ENCODE measurements at places on chromosomes 7 and 10.
A peak's percentile ranks its signal among the peaks of the same experiment; 100 is the strongest.

GRCh38 chr10:62582804-62583208, 208.6 kb downstream of the ZNF365 start:
- DNase-seq = peak; percentile 96

GRCh38 chr7:93185303-93186027, 37.3 kb upstream of the SAMD9L start:
- no peak for DNase-seq

GRCh38 chr7:152046531-152046930, 21.1 kb downstream of the GALNT11 start:
- DNase-seq = no peak

GRCh38 chr10:37758074-37758473, 99.3 kb downstream of the ZNF248 start:
- DNase-seq = no peak

- DNase-seq = peak; percentile 50
Observed at GRCh38 chr10:20855398-20856038, 41.6 kb downstream of the NEBL start.

- DNase-seq = no peak
Observed at GRCh38 chr10:78349911-78350663, 316.4 kb downstream of the RPS24 start.

DNA sequence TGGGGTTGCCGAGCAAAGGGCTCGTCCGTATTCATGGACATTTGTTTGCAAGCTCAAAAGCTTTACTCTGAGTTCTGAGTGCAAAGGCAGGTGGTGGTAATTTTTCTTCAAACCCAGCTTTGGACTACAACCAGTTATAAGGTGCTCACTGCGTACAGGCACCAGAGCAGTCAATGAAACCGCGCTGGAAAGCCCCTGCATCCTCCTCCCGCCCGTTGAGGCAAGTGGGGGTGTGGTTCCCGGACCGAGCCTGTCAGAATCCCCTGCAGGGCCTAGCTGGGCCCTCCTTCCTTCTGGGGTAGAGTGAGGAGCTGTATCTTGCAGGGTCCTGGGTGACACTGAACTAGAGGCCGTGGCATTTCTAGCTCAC, 22.3 kb downstream of the AMZ1 start:
- no peak for DNase-seq

GRCh38 chr7:48087349-48087748, 1.7 kb upstream of the UPP1 start:
- peak; percentile 74 for DNase-seq

- peak; percentile 81 for DNase-seq
Observed at GRCh38 chr10:60114765-60115586, 208.6 kb upstream of the CCDC6 start.

- DNase-seq = peak; percentile 49
Observed at GRCh38 chr10:71848325-71849275, 2.5 kb downstream of the PSAP start.

- peak; percentile 20 for DNase-seq
Observed at GRCh38 chr7:114086537-114086913, 167.7 kb upstream of the PPP1R3A start.

DNA sequence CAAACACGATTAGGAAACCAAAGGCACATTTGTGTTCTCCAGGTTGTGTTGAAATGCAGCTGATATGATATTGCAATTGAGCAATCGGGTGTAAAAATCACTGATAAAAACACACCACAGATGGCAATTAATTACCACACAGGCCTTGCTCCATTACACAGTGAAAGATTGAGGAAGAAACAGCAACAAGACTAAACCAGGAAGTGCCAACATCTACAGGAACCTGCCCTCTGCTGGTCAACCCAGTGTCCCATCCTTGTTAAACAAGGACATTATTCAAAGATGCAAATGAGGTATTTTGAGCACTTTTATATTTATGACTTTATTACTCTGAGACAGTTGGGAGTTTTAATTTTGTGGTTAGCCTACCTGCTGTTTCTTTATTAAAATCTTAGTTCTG, 765.6 kb upstream of the GHITM start:
- DNase-seq = no peak

- peak; percentile 71 for DNase-seq
Observed at GRCh38 chr10:114684822-114685209, 26.7 kb upstream of the ABLIM1 start.

DNA sequence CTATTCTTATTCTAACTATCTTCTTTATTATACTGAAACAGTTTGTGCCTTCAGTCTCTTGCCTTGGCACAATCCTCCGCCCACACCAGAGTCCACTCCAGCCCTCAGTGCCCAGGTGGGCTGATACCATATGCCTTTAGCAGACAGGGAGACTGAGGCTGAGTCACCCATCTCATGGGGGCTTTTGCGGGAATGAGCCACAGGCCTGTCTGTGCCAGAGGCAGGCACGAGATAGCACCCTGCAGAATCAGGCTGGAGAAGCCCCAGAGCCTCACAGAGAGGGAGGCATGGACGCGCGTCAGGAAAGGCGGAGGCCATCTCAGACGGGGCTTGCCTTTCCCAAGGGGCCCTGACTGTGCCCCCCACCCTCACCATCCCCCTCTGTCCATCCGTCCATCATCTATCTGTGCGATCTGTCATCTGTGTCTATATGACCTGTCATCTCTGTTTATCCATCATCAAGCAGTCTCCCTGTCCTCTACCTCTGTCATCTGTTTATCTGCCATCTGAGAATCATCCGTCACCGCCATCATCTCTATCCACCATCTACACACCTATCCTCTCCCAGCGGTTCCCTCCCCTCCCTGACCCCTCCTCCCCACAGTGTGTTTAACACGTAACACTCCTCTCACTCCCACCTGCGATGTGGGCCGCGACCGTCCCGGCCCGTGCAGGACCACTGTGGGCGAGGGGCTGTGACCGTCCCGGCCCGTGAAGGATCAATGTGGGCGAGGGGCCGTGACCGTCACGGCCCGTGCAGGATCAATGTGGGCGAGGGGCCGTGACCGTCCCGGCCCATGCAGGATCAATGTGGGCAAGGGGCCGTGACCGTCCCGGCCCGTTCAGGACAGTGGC, 7.3 kb upstream of the ADAP1 start:
- DNase-seq = no peak

- DNase-seq = no peak
Observed at GRCh38 chr10:103649654-103650423, 156.3 kb downstream of the NEURL1 start.

DNA sequence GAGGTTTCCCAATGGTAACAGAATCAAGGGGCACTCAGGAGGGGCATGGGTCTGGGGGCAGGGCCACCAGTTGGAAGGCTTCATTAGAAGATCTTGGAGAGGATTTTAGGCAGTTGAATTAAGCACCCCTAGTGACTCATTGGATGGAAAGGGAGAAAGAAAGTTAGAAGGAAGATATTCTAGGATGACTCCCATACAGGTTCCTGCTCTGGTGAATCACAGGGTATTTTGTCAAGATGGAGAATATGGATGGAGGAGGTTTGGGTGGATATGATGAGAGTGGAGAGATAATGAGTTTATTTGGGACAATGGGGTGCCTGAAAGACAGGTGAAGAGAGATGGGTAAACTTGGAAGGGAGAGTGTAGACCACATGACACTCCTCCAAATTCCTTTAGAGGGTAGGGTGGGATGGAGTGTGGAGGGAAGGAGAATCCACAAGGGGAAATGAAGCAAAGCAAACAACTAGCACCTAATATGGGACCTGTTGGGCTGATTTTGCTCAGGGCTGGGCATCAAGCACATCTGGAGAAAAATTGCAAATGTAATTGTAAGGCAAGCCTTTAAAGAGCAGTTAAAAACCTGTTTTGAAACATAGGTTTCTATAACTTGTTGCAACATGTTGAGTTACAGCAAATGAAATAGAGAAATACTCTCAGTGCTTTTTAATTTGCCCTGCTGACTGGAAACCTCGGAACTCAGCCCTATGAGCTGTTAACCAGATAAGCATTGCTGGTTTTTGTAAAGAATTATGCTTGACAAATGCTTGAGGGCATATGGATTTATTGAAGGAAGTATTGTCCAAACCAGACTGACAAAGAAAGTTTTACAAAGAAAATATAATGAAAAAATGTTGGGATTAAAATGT, 2.9 kb upstream of the ENTPD7 start:
- DNase-seq = no peak

DNA sequence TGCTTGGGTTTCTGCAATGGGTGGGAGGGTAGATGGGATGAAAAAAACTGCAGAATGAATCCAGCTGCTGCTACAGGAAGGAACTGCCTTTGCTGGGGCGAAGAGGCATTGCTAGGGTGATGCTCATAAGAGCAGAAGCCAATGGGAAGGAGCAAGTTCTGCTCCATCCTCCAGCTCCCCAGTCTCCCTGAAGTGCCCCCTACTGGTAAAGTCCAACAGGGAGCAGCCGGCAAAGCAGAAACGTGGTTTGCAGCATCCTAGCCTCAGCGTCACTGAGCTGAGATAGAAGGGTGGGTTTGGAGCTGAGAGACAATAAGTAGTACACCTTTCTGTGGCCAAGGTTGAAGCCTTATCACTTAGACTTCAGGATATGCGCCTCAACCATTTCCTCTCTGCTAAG, 220.5 kb downstream of the CCSER2 start:
- no peak for DNase-seq

- no peak for DNase-seq
Observed at GRCh38 chr7:125032943-125033342, 103.3 kb upstream of the POT1 start.

- no peak for DNase-seq
Observed at GRCh38 chr7:108147031-108147563, 16.9 kb upstream of the LAMB4 start.

GRCh38 chr10:21497177-21497807, 28.2 kb downstream of the SKIDA1 start:
- DNase-seq = peak; percentile 80

DNA sequence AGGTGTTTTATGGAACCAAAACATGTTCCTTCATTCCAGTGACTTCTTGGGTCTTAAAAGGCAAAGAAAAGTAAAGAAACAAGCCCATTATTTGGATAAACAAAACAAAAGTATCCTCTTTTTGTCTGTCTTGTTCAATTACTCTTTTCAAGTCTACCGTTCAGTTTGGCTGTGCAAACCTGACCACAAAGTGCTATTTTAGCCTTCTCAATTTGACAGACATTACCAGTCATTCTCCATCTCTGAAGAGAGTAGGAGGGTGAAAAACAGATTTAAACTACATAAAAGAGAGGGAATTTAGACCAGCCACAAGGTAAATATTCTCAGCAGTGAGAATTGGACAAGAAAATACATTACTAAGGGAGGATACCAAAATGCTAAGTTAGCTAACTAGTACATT, 145.2 kb downstream of the GRM3 start:
- no peak for DNase-seq

GRCh38 chr10:110479710-110480109, 18.0 kb upstream of the DUSP5 start:
- no peak for DNase-seq

- DNase-seq = no peak
Observed at GRCh38 chr7:44288381-44288685, 37.1 kb downstream of the CAMK2B start.

DNA sequence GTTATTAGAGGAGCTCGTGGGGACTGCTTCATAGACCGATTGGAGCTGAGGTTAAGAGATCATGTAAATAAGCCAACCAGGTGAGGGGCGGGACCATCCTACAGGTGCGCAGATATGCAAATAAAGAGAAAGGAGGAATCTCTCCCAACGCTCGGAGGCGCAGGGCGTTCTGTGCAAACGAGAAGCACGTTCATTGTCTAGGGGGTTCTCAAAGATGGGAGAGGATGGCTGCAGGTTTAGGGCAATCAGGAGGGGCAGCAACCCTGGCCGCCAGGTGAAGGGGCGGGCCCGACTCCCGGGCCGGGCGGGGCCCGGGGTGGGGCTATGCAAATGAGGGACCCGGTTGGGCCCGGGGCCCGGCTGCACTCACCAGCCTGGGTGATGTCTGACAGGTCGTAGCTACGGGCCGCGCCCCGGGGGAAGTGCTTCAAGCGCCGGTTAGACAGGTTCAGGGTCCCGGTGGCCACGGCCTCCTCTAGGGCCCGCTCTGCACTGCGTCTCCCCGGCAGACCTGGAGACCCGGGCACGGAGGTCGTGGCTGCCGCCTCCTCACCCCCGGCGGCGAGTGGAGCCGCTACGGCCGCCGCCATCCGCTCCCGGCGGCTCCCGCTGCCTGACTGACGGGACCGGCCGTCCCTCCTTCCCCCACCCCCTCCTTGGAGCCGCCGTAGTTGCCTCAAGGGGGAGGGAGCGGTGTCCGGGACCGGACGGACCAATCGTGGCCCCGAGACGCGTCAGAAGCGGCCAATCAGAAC, at the start of gene LRCH4:
LRCH4 (minus strand) TSS at position 619 of the 755 bp plus-strand sequence; CDS start at position 590, 29 bp downstream.
- no peak for DNase-seq

DNA sequence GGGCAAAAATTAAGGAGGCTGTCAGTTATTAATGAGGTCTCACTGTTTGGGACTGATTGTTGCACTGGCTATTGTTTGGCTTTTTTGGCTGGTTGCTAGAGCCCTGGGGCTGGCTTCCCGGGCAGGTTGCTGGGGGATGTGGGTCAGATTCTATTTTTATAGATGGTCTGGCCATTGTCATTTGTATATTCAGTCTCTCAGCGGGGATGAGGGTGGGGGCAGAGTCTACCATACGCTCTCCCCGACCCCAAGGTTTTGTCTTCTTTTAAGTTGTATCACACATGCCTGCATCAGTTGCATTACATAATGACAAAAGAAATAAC, 84.3 kb upstream of the GRB10 start:
- DNase-seq = no peak

- DNase-seq = no peak
Observed at GRCh38 chr10:117075064-117075463, 63.0 kb downstream of the VAX1 start.

DNA sequence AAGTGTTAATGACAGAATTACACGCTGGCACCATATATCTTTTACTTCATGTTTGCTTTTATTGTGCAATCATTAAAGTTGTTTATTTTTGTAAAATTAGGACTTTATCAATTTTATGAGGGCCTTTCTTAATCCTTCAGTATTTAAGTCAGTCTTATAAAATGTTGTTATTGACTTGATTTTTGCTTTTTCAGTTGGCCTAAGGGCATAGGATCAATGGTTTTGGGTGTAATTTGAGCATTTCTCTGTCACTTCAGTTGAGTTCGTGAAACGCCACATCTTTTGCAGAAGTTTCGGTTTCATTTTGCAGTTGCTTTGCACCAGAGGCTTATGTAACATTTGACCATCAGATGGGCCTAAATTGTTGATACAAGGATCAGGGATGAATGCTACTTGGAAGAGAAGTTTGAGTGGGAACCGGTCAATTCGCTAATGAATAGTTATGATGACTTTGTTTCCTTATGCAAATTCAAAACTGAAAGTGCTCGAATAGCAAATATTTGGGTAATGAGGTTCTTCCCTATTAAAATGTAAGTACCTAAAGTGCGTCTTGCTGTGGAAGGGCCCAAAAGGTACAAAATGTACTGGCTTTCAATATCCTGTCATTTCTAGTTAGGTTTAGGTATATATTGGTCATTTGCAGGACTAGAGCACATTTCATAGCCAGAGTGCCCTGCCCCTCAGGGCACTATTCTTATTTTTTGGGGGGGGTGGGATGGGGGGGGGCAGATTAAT, 340.9 kb downstream of the LRMDA start:
- peak; percentile 20 for DNase-seq

DNA sequence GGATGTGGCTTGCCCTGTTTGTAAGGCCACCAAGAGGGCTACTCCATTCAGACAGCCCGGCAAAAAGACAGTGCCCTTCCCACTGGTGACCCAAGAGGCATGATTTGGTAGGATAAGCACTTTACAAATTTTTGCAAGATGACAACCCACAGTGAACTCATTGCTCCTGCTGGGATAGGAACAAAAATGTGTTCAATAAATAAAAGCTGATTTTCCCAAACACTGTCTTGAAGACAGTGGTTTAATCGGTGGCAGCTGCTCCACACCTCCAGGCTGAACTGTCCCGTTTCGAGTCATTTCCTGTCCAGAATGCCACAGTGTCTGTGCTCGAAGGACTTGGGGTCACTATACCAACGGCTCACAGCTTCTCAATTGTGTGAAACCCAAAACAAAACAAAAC, 45.1 kb upstream of the NPTX2 start:
- DNase-seq = no peak

All from astrocyte of the spinal cord (primary cell).